ENCODE measurements at places on chromosomes 4 and X.

- DNase-seq: no peak
Observed at GRCh38 chrX:112816908-112817307, 23.7 kb downstream of the AMOT start.

- no peak for DNase-seq
Observed at GRCh38 chr4:53192496-53192895, 173.4 kb downstream of the SCFD2 start.

DNA sequence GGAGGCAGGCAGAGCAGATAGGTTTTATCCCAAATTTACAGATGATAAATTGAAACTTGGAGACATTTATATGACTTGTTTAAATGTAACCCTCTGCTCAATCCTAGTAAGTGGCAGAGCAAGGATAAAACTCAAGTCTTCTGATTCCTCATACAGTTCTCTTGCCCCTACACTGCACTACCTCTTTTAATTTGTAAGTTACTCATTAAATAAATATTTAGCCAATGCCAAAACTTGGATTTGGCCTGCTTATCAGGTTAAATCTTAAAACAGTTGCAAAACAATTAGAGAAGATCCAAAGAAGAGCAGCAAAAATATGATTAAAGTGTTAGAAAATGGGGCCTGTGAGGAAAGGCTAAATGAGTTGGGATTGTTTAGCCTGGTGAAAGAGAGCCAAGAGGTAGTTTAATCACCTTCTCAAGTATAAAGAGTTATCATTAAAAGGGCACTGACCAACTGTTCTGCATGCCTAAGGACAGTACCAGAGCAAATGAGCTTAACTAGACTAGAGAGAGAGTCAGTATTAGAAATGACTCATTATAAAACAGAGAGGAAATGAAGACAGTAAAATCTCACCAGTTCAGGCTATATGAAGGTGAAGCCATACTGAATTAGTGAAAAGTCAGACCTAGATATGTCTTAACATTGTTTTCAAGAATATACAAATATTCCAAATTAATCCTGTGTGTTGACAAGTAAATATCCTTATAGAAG is 146.3 kb downstream of the GRIA3 start:
- no peak for DNase-seq

DNA sequence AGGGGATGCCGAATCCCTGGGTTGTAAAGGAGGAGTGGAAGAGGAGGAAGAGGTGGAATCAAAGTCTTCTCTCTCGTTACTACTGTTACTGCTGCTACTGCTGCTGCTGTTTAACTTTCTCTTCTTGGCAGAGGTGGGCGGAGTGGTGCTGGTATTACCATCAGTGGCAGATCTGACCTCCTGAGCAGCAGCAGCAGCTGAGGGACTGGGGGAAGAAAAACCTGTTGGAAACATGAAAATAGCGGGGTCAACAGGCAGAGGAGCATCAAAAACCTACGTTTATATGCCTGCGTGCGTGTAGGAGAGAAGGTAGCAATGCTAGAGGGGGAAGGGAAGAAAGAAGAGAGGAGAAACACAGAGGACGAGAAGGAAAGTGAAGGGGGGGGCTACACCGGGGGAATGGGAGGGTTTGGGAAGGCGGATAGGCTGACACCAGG is 339 bp downstream of the CUL4B start:
- DNase-seq: no peak

Measured in cardiac fibroblast (primary cell).